ENCODE measurements at places on chromosomes 7 and 10. TPM values are rescaled to one million over a fixed set of nuclear protein-coding genes. Genes with fewer than 3 reads are reported as not detected.

Gene ZNF775
- 29.7 TPM for polyA plus RNA-seq

Gene SUFU
- polyA plus RNA-seq: 28.3 TPM

Gene CCDC3
- 6.7 TPM for polyA plus RNA-seq

Gene C10orf143
- 5.7 TPM for polyA plus RNA-seq

Gene MYO1G
- 0.20 TPM for polyA plus RNA-seq

Measured in cardiac muscle cell (in vitro differentiated cells and primary cell).